ENCODE measurements at places on chromosomes 6 and 20.

- no peak for DNase-seq
Observed at GRCh38 chr20:32496811-32497533, 88.2 kb downstream of the NOL4L start.

GRCh38 chr6:6495851-6496250, 92.7 kb upstream of the LY86 start:
- DNase-seq = no peak

DNA sequence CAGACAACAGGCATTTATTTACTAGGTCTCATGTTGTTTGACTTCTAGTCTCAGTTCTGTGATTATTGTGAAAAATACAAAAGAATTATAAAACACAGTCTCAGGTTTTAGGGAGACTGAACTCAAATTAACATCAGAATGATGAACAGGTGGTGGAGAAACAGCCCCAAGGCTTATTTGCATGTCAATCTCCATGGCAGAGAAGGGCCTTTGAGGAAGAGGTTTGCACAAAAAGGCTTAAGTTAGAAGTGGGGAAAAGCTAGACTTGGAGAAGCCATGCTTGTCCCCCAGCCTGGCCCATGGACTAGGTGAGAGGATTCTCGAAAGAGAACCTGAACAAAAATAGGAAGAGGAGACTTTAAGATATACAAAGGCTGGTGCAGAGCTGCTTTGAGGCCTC, 183.3 kb downstream of the EDN1 start:
- no peak for DNase-seq

GRCh38 chr6:71383901-71384489, 95.4 kb downstream of the OGFRL1 start:
- DNase-seq = peak; percentile 5

DNA sequence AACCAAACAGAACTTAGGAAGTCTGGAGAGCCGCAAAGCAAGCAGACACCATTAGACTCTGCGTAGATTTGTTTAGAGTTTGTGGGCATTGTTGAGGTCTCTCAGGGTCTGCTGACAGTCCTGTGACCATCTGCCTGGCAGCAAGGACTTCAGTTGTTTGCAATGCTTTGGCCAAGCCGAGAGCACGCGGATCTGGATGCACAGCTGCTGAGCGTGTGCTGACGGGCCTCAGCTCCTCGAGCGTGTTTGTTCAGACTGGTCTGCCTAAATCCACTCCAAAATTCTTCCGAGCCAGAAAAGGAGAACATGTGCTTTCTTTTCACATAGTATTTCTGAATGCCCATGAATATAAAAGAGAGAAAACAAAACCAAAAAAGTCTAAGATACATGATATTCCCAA, 159.0 kb downstream of the ZNF217 start:
- no peak for DNase-seq

GRCh38 chr20:21430020-21430419, 32.7 kb upstream of the NKX2-4 start:
- DNase-seq = no peak

GRCh38 chr20:10848810-10849370, 175.1 kb upstream of the JAG1 start:
- no peak for DNase-seq

- no peak for DNase-seq
Observed at GRCh38 chr6:87656857-87657256, 45.2 kb downstream of the AKIRIN2 start.

DNA sequence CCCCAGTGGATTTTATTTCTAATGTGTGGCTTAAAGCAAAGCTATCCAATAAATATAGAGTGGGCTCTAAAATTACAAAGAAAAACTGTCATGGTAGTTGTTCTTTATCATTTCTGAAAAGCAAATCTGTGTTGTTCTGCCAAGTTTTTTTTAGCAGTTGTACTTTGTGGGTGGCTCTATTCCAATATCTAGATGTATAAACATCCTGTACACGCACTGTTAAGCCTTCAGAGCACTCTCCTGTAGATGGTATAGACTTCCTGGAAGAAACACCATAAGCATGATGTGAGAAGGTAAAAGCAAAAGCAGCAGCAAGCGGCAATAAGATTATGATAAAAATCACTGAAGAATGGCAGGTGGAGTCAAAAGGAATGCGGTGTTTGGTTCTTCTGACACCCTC, 21.5 kb upstream of the TMEM30A start:
- DNase-seq = no peak

DNA sequence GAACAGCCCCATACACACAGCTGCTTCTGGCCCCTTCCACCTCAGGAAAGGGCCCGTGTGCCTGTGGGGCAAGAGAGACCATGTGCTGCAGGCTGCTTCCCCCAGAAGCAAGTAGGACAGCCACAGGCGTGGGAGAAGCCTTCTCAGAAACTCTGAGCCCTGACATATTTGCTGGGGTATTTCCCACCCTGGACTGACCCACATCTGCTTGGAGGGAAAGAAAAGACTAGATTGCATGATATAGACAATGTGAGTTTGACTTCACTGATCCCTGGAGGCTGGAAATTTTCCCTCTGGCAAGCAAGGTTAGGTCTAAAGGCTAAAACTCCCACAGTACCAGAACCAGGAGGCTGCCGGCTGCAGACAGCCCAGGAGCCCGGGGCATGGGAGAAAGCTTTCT, 213.3 kb upstream of the SSTR4 start:
- DNase-seq = no peak

DNA sequence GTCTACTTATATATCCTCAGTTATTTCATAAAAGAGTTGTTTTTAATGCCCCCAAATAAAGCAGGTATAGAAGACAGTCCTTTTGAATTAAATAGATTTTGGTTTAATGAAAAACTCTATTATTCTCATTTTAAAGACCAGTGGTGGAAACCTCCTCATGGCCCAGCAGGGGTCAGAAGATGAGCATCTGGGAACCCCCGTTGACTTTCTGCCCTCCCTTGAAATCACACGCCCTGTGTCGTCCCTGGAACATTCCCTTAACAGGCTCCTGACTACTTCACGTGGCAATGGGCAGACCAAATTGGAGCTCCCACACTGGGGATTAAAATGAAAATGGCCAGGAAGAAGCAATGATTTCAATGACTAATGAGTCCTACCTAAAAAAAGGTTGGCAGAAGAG, 220.9 kb downstream of the KIF16B start:
- DNase-seq = no peak

- DNase-seq = no peak
Observed at GRCh38 chr6:164108092-164108491, 693.6 kb downstream of the QKI start.

GRCh38 chr6:160355001-160355400, 6.8 kb downstream of the SLC22A3 start:
- DNase-seq = no peak

DNA sequence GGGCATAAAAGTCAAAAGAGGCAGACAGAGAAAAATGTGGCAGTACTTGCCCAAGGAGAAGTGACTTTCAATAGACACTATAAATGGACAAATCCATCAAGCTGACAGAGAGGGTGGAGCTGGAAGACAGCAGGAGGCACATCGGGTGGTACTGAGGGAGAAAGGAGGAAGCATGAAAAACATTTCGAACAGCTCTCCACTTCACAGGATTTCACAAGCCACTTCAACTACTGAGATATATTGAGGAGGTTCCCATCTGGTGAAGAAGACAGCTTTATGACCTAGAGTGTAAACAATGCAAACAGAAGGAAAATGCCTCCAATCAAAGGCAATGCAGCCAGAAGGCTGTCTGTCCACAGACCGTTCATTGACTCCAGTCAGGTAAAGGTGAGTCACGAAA, 259.4 kb upstream of the ECI2 start:
- DNase-seq = no peak

DNA sequence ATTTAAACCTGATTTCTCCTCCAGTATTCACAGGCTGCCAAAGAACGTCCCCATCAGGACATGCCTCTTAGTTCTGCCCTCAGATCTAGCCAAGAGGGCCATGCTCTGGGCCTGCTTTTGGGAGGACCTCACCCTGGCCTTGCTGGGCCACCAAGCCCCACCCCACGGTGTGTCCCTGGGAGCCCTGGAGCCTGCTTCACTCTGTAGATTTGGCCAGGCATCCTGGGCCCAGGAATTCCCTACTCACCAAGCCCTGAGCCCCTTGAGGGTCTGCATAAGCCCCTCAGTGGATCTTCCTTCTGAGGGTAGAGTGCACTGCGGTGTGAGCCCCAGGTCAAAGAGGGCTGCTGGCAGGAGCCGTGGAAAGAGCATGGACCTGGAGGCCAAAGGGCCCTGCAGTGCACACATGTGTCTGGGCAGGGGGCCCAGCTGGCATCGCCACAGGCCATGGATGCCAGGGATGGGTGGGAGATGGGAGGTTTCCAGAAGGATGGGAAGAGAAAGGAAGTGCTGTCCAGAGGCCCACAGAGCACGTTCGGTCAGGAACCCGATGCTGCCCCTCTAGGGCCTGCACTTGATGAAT, 98.0 kb downstream of the DACT2 start:
- DNase-seq = no peak

GRCh38 chr6:123240626-123241025, 244.6 kb downstream of the CLVS2 start:
- DNase-seq = no peak

DNA sequence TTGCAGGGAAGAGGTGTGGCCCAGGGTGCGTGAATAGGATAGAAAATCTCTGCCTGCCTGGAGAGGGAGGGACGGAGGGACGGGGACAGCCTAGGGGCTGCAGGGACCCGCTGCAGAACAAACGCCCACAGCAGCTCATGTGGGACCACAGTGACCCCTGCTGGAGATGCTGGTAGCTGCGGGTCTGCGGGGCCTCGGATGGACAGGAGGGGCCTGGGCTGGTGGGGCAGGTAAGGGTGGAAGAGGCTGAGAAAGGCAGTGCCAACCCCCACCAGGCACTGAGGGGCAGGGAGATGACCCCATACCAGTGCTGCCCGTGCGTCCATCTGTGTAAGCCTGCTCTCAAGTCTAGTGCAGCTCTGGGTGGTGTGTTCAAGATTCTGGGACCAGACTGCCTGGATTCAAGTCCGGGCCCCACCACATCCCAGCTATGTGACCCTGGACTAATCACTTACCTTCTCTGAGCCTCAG, 39.4 kb downstream of the KIAA1755 start:
- DNase-seq = peak; percentile 67

DNA sequence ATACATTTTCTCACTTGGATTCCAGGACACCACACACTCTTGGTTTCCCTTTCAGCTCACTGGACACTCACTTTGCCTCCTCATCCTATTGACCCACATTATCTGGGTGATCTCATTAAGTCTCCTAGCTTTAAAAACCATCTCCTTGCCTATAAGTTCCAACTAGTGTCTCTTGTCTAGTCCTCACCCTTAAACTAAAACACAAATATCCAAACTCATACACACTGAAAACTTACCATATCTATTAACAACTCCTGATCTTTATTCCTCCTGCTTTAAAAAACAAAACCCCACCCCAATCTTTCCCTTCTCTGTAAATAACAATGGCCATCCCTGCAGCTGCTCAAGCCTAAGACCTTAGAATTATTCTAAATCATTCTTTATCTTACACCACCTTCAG, 3.5 kb upstream of the SMIM28 start:
- DNase-seq = no peak

- no peak for DNase-seq
Observed at GRCh38 chr20:7585126-7585679, 355.1 kb downstream of the HAO1 start.
